Hematopoietic multipotent progenitor cell (in vitro differentiated cells): ENCODE measurements at places on chromosomes 3 and 15.

- DNase-seq = no peak
Observed at GRCh38 chr3:15823092-15823491, 25.3 kb upstream of the ANKRD28 start.

- DNase-seq = no peak
Observed at GRCh38 chr3:89699771-89700170, 592.4 kb downstream of the EPHA3 start.

GRCh38 chr3:158261371-158261991 is 151.6 kb downstream of the RSRC1 start:
- DNase-seq = no peak

DNA sequence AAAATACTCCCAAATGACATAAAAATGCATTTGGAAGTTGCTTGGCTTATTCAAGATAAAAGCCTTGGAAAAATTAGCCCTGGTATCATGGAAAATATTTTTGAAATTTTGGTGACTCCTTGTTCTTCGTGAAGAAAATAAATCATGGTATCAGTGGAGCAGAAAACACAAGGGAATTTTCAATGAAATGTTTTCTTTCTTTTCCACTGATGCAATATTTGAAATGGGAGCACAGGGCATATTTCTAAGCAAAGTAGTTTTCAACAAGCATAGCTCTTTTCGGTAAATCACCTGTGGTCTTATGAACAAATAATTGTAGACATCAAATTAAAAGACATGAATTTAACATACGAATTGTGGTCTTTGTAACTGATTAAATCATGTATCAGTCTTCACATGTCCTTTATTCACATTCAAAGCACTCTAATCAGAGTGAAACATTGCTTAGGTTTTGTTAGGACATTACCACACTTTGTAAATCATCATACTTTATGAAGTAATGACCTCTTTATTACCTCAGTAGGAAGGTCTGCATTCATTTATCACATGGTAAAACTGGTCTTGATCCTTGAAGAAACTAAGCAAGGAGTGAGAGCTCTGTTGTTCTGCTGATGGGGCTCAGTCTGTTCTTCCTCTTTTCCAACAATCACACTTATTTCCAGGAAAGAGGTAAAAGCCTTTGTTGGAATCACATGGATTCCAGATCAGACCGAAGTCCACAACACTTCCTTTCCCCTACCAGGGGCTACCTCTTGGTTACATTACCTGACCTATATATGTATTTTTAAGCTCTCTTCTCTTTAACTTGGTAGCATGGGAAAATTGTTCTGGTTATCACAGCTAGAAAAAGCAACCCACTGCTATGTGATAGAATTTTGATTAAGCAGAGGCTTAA is 413.5 kb upstream of the THBS1 start:
- DNase-seq = no peak

- DNase-seq = no peak
Observed at GRCh38 chr15:68642491-68642845, 63.7 kb downstream of the CORO2B start.

- DNase-seq = peak; percentile 86
Observed at GRCh38 chr3:52220380-52221026, 4.9 kb downstream of the TLR9 start.

GRCh38 chr3:109995377-109995776 is 658.0 kb upstream of the DPPA4 start:
- no peak for DNase-seq

GRCh38 chr3:167684388-167684993 is 30.7 kb upstream of the WDR49 start:
- DNase-seq = peak; percentile 19

DNA sequence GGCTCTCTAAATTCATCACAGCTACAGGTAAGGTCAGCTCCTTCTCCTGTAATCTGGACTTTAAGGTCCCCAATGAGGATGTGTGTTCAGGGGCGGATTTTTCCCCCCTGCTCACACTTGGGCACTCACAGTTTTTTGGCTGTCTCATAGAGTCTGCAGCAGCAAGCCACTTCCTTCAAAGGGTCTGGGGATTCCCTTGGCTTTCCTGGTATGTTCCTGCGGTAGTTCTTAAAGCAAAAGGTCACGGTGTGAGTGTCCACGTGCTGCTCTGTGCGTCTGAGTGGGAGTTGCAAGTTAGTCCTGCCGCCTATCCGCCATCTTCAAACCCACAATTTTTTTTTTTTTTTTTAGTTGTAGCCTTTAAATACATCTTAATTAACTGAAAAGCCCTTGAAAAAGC is 15.4 kb upstream of the CFAP20DC start:
- no peak for DNase-seq

DNA sequence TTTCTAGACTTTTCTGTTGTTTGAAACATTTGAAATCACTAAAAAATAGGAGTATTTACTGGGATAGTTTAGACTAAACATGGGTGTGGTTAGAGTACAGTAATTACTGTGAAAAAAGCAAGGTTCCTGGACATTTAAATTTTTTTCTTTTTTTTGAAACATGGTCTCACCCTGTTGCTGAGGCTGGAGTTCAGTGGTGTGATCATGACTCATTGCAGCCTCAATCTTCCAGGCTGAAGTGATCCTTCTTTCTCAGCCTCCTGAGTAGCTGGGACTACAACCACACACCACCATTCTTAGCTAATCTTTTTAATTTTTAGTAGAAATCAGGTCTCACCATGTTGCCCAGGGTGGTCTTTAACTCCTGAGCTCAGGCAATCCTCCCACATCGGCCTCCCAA is 20.4 kb upstream of the CELF6 start:
- no peak for DNase-seq

GRCh38 chr3:177495566-177495965 is 298.3 kb upstream of the TBL1XR1 start:
- DNase-seq = no peak

GRCh38 chr3:64058566-64058965 is 35.3 kb upstream of the PSMD6 start:
- DNase-seq = no peak

GRCh38 chr15:41966920-41967465 is 5.4 kb downstream of the EHD4 start:
- DNase-seq = no peak

DNA sequence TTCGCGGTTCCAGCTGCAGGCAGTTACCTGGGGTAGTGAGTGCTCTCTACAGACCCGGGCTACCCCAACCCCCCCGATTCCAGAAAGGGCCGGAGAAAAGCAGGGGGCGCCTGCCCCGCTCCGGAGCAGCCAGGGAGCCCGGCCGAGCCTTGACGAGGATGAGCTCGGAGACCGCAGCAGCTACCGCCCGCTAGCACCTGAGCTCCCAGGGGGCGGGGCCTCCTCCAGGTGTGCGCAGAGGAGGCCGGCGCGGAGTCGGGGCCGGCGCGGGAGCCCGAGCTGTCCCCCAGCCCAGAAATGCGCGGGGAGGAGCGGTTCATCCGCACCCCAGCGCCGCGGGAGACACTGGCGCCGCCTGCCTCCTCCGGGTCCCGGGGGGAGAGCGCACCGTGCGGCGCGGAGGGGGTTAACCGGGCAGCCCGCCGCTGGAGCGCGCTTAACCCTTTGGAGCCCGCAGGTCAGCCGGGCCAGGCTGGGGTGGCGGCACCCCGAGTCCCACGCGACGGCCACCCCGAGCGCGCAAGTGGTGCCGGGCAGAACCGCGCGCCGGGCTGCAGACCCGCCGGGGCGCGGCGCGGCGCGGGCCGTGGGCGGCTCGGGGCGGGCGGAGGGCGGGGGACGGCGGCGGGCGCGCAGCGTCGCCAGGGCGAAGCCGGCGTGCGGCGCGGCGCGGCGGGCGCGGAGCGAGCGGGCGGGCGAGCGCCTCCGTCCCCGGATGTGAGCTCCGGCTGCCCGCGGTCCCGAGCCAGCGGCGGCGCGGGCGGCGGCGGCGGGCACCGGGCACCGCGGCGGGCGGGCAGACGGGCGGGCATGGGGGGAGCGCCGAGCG is at the start of gene CACNA1D:
Gene CACNA1D, plus strand, starts transcription at position 649 of the 829 bp plus-strand sequence. CDS start 556 bp downstream, outside the sequence.
- DNase-seq = no peak

- no peak for DNase-seq
Observed at GRCh38 chr3:65676580-65676979, 362.1 kb downstream of the MAGI1 start.

GRCh38 chr15:85545752-85546151 is 165.3 kb downstream of the AKAP13 start:
- no peak for DNase-seq

- no peak for DNase-seq
Observed at GRCh38 chr3:98903099-98903498, 1.6 kb upstream of the DCBLD2 start.

- DNase-seq = no peak
Observed at GRCh38 chr3:10942690-10943205, 49.8 kb upstream of the SLC6A1 start.

- no peak for DNase-seq
Observed at GRCh38 chr15:44308415-44308814, 19.9 kb downstream of the GOLM2 start.

- DNase-seq = peak; percentile 64
Observed at GRCh38 chr15:71730277-71731144, 79.8 kb upstream of the NR2E3 start.

GRCh38 chr3:142115867-142116668 is 33.3 kb downstream of the TFDP2 start:
- DNase-seq = no peak
